Mesothelial cell of epicardium (in vitro differentiated cells): ENCODE measurements at places on chromosomes 3 and 15.

- no peaks in the 10 kb centered on the region for H3K27me3 ChIP-seq
- no peak overlapping the region for H3K27ac ChIP-seq
- H3K4me1 ChIP-seq, result no peaks in the 10 kb centered on the region
- DNase-seq, result no peak
- H3K4me3 ChIP-seq, result no peak overlapping the region
- H3K36me3 ChIP-seq, result peaks cover 41% of the 10 kb centered on the region
These were observed 27.6 kb downstream of the NEK4 start for GRCh38 chr3:52743152-52743551.

GRCh38 chr3:97658668-97659285 is 105.8 kb upstream of the ARL6 start:
- no peak for DNase-seq
- H3K36me3 ChIP-seq, result peaks cover 5% of the 10 kb centered on the region
- no peak overlapping the region for H3K4me3 ChIP-seq
- peaks cover 42% of the 10 kb centered on the region for H3K4me1 ChIP-seq
- H3K27me3 ChIP-seq, result no peaks in the 10 kb centered on the region

DNA sequence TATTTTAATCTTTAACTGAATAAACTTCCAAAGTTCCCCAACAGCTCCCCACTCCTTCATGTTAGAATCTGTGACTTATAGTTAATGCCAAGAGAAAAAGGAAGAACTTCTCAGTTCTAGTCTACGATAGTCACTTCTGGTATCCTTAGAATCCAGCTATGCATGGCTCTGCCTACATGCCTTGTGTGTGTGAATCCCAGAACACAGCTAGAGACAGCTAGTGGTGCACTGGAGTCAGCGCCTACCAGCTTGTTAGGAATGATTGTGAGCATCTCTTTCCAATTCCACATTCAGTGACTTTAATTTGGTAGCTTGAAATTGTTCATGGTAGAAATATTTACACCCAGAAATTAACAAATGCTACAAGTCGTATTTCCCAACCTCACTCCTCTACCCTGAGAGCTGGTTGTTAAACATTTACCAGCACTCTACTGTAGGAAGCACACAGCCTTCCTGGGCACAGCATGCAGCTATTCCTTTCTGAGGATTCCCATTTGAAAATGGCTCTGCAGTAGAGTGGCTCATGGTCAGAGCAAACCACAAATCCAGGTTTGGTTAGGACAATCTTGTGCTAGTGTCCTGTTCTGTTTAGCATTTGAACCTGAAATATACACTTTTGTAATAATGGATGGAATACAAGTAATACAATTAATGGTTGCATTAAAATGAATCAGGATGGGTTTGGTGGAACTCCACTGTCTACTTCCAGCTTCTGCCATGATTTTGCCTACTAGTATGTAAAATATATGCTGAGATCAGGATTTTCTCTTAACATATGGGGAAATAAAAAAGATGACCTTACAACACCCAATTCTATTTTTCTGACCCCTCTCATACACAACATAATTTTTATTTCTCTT is 371.0 kb upstream of the GBE1 start:
- no peaks in the 10 kb centered on the region for H3K27me3 ChIP-seq
- DNase-seq, result no peak
- no peaks in the 10 kb centered on the region for H3K4me1 ChIP-seq
- no peaks in the 10 kb centered on the region for H3K36me3 ChIP-seq

DNA sequence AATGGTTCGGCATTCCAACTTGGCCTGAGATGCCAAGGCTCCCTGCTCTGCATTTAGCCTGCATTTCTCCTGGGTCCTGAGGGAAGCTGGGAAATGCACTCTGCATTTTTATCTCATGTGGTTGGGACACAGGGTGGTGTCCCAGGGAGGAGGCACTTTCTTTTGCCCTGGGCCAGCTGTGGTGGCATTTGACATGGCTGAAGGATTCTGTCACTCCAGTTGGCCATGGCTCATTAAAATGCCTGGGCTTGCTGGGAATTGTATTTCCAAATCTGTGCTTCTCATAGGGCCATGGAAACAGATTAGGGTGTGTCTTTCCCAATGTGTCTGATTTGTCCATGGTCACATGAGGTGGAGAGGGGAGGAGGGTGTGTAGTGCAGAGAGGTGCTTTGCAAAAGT is 128.3 kb upstream of the RGMA start:
- H3K4me3 ChIP-seq, result no peak overlapping the region
- peaks cover 8% of the 10 kb centered on the region for H3K4me1 ChIP-seq
- H3K27me3 ChIP-seq, result peaks cover 9% of the 10 kb centered on the region
- H3K27ac ChIP-seq, result no peak overlapping the region

DNA sequence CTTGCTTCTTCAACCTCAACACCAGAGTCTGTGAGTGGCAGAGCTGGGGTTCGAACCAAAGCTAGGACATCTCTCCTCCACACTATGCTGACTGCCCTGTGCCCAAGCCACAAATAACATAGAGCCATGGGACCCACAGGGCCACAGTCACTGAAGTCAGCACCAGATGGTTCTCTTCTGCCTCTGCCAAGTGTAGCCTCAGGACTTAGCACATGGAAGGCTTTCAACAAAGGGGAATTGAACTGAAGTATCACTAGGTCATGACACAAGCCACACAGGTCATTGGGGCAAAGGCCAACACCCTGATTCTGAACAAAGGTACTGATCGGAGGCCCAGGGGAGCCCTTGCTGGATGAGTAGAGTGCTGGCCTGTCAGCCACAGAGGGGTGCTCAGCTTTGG is 83.6 kb downstream of the BDH1 start:
- no peak overlapping the region for H3K4me3 ChIP-seq
- H3K4me1 ChIP-seq, result peaks cover 21% of the 10 kb centered on the region
- no peaks in the 10 kb centered on the region for H3K36me3 ChIP-seq
- DNase-seq, result no peak
- H3K27ac ChIP-seq, result no peak overlapping the region

GRCh38 chr3:5271372-5271683 is 83.8 kb downstream of the EDEM1 start:
- no peaks in the 10 kb centered on the region for H3K36me3 ChIP-seq
- no peak overlapping the region for H3K4me3 ChIP-seq
- H3K4me1 ChIP-seq, result no peaks in the 10 kb centered on the region
- DNase-seq, result no peak
- H3K27ac ChIP-seq, result no peak overlapping the region

DNA sequence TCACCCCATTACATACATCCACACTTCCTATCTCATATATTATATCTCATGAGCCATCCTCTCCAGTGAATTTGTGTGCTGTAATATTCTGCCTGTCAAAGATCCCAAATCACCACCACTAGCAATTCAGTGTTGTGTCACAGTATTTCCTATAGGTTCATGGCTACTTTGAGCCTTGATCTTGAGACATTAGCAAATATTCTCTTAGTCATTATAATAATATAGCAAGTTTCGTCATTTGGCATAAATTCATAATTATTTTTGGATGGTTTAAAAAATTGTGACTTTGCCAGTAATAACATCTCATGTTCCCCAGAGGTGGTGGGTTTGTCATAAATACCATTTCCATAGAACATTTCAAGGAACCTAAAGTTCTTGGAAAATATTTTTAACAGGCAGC is 47.7 kb downstream of the CMSS1 start:
- peaks cover 25% of the 10 kb centered on the region for H3K4me1 ChIP-seq
- no peak overlapping the region for H3K4me3 ChIP-seq
- H3K27me3 ChIP-seq, result no peaks in the 10 kb centered on the region
- no peak overlapping the region for H3K27ac ChIP-seq

DNA sequence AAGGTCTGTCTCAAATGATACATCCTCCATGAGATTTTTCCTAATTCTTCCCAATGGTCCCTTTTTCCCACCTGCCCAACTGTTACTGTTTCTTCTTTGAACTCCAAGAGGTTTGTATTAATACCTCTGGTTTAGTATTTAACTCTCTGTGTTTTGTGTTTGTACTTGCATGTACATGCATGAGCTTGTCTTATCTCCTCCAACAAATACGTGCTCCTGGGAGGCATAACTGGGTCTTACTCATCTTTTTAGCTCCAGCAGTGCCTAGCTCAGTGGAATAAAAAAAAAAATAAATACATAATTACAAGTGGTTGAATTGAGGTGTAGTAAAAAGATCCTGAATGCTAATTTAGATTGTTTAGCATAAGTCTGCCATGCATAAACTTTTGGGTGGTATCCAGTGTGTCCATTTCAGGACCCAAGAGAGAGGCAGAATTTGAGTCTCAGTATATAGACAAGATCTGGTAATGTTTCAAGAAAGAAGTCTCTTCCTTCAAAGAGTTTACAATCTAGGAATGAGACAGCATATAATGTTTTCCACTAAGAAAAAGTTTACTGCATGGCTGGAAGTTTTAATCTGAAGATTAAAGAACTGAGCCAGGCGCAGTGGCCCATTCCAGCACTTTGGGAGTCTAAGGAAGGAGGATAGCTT is 1.7 kb upstream of the LYSMD2 start:
- no peak overlapping the region for H3K27ac ChIP-seq
- peaks cover 11% of the 10 kb centered on the region for H3K4me1 ChIP-seq
- no peaks in the 10 kb centered on the region for H3K36me3 ChIP-seq
- H3K4me3 ChIP-seq, result no peak overlapping the region
- peaks cover 25% of the 10 kb centered on the region for H3K27me3 ChIP-seq
